ENCODE measurements at places on chromosomes 5 and 9.

DNA sequence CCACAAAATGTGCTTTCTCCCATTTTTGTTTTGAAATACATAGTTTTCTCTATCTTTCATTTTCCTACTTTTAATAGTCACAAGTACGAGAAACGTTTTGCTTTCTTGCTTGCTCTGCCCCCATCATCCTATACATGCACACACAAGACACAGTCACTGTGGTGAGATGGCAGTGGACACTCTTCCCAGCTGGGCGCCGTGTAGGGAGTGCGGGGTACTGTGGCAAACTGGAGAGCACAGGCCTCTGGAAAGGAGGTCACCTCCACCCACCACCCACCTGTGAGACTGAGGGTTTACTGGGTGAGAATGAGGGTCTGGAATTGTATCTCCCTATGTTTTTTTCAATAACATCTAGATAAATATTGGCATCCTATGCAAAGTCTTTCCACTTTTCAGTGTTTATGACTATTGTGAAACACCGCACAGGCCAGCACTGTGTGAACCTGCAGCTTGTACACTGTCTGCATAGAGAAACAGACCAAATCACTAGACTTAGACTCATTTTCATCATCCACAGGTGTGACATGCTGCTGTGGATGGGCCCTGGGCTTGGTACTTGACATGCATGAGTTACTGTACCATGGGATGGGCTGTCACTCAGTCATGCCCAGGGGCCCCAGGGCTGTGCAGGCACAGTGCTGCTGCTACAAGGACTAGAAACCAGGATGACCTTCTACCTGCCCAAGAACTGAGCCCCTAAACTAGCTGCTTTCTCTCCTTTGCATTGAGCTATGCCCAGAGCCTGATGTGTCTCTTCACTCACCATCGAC lies 118.1 kb upstream of the LMX1B start:
- DNase-seq = no peak

DNA sequence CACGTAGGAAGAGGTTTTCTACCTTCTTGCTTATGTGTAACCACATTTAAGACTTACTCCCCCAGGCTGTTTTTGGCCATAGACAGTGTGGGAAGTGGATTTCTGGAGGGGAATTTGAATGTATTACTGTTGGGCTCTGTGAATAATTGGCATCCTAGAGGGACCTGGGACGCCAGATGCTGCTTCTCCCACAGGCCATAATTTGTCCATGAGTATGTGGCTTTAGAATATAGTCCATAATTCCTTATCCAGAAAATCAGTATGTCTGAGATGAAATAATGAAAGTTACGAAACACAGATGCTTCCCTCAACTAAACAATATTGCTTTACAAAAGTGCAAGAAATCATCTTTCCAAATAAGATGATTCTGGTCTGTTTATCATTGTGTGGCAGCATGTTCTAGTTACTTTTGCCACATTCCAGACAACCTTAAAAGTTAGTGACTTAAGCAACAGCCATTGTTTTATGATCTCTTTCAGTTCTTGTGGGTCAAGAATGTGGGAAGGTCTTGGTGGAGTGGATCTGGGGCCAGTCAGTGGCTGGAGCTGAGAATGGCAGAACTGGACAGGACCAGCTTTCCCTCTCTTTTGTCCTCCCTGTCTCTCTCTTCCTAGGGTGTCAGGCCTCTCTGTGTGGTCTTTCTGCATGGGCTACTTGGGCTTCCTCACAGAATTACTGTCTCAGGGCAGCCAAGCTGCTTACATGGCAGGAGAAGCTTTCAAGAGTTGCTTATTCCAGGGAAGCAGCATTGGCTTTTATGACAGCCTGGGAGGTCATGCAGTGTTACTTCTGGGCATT lies 79.4 kb downstream of the FBXL7 start:
- no peak for DNase-seq

GRCh38 chr5:81936750-81937149 lies 35.1 kb upstream of the ATG10 start:
- no peak for DNase-seq

GRCh38 chr5:20033881-20034280 lies 45.9 kb upstream of the CDH18 start:
- DNase-seq = no peak

GRCh38 chr5:158233735-158234322 lies 374.9 kb upstream of the CLINT1 start:
- DNase-seq = no peak

- DNase-seq = no peak
Observed at GRCh38 chr5:63029891-63030290, 451.3 kb downstream of the LRRC70 start.

GRCh38 chr9:81772144-81772543 lies 82.8 kb upstream of the TLE1 start:
- no peak for DNase-seq

DNA sequence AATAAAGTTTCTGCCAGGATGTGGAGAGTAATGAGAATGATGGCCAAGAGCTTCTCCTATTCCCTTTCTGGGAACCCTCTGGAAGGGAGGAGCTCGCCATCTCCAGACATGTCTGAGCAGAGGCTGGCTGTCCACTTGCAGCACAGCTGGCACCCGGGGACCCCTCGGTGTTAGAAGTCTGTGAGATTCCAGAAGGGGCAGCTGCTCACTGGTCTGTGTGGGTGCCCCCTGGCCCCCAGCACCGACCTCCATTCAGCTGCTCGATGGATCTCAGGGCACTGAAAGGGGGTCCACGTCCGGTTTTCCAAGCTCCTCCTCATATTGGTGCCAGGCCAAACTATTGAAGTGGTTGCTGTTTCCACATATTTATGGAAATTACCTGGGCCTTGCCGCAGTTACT lies 3.6 kb upstream of the FAM163B start:
- DNase-seq = no peak

GRCh38 chr5:78776637-78777036 lies 128.1 kb upstream of the LHFPL2 start:
- DNase-seq = no peak

DNA sequence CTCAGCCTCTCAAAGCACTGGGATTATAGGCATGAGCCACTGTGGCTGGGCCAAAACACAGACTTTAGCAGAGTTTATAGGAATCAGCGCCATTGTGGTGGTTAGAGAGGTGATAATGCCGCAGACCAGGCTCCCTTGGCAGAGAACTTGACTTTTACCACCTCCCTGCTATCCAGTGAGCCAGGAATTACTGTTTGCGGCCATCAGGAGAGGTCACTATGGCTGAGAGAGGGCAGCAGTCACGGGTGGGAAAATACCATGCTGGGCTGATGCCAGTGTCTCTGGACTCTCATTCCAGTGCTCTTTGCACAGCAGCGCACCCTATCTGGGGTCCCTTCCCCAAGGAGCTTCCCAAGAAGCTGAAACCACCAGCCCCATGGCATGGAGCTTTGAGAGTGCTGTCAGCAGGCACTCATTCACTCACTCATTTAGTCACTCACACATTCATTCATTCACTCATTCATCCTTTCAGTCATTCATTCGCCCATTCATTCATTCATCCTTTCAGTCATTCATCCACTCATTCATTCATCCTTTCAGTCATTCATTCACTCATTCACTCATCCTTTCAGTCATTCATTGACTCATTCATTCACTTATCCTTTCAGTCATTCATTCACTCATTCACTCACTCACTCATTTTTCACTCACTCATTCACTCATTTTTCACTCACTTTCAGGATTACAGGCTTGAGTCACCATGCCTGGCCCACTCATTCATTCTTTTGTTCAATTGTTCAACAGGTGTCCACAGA lies 27.3 kb upstream of the RNU6ATAC start:
- DNase-seq = no peak

DNA sequence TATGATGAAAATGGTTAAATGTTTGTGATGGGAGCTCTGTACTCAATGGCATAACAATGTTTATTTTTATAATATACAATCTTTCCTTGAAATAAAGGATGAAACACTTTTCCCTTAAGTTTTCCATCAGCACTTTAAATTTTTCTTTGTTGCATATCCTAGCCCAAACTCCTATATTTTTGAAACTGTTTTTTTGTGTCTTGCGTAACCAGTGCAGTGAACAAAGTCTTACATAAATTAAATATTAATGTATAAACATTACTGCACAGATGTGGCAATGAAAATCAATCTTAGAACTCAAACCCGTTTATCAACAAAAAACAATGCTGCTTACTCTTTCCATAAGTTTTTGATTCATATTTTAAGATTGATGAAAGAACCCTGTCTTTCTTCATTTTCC lies 34.1 kb upstream of the IL31RA start:
- no peak for DNase-seq

- no peak for DNase-seq
Observed at GRCh38 chr9:131277287-131277909, 1.1 kb upstream of the FAM78A start.

DNA sequence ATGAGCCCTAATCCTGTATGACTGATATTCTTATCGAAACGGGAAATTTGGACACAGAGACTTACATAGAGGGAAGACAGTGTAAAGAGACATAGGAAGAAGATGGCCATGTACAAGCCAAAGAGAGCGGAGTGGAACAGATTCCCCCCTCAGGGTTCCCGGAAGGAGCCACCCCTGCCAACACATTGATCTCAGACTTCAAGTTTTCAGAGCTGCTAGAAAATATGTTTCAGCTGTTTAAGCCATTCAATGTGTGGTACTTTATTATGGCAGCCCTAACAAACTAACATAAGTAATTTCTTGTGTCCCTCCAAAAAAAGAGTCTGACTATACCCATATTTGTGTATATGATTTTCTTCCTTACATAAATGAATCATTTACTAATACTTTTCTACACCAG lies 128.0 kb upstream of the STC2 start:
- DNase-seq = no peak

DNA sequence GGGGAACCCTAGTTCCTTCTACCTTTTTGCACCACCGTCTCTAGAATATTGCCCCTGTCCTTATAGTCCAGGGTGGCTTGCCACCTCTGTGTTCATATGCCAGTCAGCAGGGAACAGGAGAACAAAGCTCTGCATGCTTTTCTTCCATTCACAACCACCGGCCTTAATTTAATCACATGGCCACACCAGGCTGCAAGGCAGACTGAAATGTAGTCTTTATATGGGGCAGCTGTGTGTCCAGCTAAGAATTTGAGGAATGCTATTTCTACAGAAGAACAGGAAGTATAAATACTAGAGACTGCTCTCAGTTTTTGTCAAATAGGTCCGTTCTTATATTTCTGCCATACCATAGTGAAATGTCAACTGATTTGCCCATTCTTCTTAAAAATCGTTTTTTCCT lies 5.8 kb downstream of the C5orf22 start:
- DNase-seq = no peak

- DNase-seq = no peak
Observed at GRCh38 chr9:100673249-100673648, 95.4 kb downstream of the CAVIN4 start.

GRCh38 chr5:143341807-143342570 lies 61.5 kb downstream of the NR3C1 start:
- no peak for DNase-seq

DNA sequence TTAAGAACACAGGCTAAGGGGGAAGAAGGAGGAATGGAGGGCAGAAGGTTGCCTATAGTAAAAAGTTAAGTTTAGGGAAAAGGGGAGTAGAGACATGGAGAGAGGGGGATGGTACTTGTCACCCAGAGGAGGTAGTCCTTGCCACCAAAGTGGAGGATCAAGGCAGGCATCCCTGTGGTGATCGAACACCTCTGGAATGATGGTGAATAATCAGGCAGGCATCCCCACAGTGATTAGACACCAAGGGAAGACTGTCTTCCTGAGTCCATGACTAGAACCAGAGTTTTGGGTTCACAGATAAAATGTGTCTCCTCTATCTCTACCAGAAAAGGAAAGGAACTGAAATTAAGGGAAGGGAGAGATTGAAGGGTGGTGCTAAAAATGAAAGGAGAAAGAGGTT lies 19.2 kb upstream of the HMGCS1 start:
- no peak for DNase-seq

DNA sequence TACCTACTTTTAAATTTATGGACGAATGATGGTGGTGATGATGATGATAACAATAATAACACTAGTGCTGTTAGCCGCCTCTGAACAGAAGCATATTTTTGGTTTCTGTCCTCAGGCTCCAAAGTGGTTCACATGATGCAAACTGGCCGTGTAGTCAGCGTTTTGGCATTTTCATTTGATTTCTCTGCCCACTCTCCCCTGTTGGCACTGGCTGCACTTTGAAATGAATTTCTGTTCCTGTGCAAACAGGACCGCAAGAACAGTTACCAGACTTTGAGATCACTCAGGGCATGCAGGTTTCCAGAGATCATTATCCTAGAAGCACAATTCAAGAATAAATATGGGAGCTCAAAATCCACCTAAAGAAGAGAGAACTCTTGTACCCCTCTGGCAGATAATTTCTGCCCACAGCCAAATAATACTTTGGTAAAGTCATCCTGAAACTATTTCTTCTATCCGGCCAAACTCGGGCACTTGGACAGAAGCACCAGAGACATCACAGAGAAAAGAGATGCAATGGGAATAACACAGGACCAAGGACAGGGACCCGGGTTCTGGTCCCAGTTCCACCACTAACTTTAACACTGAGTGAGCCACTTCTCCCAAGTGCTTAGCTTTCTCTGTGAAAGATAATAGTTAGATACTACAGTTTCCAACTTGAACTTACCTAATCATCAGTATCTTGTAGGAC lies 201.7 kb upstream of the PTGER4 start:
- DNase-seq = no peak

- peak; percentile 34 for DNase-seq
Observed at GRCh38 chr5:149860801-149861322, 83.7 kb downstream of the PDE6A start.

DNA sequence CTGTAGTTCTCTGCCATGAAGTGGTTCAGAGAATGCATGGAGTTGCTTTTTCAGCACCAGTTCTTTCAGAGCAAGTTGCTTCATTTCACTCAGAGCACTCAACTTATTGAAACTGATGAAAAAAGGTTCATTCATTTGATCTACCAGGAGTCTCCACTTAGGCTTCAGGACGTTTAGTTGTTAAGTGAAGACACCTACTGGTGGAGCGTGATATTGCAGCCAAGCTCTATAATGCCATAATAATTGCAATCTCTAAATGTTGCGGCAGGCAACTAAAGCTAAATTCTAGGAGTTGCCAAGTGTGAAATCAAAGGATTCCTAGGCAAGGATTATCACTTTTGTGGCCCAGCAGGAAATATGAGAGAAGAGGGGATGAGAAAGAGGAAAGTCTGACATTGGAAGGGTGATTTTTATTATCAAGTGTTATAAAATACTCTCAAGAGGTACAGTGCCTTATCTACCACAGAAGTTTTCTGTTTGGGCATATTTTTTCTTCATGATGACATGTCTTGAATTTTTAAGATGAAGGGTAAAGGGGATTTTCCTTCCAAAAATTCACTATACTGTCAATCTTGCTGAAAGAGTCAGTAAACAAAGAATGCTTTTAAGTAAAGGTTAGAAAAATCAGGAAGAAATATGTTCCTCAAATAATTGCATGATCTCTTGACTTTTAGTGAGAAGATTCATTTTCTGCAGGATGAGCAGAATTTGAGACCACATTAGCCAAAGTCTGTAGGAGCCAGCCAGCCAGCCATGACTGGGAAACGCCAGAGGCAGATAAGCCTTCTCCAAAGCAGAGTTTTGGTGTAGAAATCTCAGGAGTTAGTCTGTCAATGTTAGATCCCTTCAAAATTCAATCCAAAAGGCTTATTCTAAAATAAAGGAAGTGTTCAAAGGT lies 83.4 kb downstream of the SH3PXD2B start:
- peak; percentile 87 for DNase-seq

Measured in GM23338 (cell line).